Amniotic stem cell (primary cell): ENCODE measurements at places on chromosomes 11 and 22.

DNA sequence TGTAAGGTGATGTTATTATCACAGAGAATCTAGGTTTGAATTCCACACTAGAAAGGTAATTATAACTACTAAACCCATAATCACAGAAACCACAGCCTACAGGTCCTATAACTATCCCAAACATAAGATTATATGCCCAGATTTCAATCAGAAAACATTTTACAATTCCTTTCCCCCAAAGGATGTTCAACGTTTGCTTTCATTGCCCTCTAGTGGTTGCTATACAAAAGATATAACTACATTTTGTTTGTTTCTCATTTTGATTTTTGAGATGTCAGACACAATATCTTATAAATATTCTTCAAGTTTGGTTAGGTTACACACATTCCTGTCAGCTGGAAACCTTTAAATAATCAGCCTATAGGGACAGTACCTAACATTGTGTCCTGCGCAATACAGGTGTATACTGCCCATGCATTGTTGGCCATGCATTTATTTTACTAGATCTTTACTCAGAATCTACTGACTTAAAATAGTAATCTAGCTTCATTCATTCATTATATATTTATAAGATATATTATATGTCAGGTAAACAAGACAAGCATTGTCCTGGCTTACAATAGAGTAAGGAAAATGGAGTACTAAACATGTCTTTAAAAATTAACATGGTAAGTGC lies 530.5 kb upstream of the CCDC90B start:
- DNase-seq: peak; percentile 23

GRCh38 chr11:130801333-130802122 lies 114.8 kb downstream of the SNX19 start:
- no peak for DNase-seq

DNA sequence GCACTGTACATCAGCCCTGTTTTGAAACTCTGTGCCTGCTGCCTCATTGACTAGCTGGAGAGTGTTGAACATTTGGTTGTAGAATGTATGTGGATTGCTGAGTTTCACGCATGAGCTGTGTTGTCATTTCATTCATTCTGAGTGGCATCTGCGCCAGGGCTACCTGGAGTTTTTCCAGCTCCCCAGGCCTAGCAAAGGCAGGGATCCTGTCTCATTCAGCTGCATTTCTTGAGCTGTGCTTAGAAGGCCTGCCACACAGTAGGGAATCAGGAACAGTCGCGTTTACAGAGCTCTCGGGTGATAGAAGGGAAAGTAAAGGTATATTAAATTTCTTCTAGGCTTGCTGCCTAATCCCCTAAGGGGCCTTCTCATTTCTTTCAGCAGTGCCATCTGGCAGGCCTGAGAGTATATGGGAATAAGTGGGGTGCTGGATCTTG lies 44.3 kb downstream of the PTPRJ start:
- no peak for DNase-seq

GRCh38 chr11:11569936-11570491 lies 51.8 kb downstream of the GALNT18 start:
- no peak for DNase-seq

DNA sequence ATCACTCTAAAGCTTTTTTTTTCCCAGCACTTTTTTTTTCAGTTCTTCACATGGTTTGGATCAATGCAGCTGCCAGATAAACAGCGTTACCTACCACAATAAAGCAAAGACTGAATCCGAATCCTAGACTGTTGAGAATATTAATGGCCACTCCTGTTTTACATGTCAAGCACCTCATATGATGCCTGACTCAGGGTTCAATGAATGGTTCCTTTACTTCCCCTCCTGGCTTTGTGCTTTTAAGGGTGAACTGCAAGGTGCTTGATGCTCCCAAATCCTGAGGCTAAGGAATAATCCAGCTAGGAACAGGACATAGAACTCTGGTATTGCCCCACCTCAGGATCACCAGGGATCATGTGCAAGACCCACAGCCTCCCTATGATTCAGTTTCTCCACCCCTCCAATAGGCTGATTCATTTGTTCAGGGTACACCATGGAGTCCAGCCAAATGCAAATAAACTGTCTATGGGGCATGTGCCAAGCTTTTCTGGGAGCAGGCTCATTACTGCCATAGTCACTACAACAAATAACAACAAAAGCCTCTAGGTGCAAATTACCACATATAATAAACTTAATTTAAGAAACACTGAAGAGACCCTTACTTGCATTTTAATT lies 104.3 kb downstream of the GAB2 start:
- DNase-seq: no peak

DNA sequence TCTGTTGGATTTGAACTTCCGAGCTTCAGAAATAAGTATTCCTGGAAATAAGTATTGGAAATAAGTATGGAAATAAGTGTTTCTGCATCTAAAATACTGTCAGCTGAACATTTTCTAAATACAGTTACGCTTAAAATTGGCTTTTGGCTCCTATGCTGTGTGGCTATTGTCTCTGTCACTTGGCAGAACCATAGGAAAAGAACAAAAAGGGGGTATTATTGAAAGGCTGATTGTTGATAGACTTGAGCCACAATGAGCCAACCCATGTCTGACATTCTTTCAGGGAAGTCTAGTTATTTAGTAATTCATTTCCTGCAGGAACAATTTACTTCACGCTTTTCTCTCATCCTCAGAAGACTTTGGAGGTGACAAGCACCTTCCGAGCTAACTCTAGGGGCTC lies 32.5 kb upstream of the LARGE1 start:
- no peak for DNase-seq

DNA sequence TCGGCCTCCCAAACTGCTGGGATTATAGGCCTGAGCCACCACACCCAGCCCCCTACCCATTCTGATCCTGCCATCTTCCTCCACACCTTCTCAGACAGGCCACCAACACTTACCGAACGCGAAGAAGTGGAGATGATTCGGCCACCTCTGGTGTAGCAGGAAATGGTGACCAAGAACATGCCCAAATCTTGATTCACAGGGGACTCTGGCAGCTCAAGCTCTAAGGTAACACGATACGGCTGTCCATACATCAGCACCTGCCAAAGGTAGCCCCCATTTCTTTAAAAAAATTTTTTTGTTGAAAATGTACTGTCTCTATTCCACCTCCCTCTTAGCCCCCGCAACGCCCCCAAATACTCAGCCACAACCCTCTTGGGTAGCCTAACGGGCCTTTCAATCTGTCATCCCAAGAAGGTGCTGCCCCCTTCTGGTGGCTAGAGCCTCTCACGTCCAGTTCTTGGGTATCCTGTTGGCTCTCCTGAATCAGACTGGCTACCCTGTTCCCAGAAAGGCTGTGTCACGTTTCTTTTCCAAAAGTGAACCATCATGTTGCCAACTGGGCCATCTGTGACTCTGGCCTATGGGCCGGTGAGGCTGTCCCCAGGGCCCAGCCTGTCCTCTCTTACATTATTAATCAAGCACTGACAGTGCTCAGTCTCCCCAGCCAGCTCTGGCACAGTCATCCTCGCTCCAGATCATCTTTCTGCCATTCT lies 5.3 kb upstream of the LRRN4CL start:
- DNase-seq: peak; percentile 42

DNA sequence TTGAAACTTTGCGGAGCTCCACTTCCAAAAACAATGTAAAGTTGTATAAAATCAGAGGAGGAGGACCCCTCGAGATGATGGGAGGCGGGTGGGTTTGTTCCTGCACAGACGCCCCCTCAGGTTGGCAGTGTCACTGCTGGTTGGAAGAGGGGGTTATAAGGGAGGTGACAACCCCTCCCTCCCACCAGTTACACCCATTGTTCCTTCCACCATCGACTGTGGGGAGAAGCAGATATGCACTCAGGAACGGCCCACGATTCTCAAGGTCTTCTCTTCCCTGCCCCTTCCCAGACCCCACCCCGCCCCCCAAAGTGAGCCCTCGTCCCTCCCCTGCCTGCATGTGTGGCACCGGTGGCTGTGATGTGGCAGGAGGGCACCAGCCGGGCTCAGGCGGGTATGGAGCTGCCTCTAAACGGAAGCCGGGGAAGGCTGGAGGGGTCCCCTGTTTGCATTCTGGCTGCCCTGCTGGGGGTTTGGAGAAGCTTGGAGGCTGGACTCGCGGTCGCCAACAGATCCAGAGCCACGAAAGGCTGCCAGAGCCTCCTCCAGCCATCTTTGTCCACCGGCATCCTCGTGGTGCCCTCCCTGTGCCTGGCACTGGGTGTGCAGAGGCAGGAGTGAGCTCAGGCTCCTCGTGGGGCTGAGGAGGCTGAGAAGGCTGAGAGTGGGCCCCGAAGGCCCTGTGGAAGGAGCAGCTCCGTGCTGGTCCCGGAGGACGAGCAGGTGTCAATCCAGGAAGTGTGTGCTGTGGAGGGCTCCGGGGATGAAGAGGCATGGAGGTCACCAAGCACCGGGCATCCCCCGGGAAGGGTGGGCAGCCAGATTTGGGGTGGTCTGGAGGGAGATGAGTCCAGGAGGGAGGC lies 778 bp downstream of the KDELR3 start:
- DNase-seq: no peak

DNA sequence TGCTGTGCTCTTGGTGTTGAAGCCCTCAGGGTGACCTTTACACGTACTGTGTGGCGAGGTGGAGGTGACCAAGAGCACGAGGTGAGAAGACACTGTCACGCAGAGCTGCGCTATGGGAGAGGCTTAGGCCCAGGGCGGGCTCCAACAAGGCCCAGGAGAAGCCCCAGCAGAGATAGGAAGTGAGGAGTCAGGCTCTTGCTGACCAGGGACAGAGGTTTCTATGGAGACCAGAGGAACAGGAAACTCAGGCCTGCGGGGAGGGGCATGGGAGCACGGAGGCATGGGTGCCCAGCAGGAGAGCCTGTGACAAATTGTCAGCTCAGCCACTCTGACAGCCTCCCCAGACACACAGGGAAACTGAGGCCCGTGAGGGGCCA lies 15.8 kb downstream of the DGKZ start:
- DNase-seq: no peak

DNA sequence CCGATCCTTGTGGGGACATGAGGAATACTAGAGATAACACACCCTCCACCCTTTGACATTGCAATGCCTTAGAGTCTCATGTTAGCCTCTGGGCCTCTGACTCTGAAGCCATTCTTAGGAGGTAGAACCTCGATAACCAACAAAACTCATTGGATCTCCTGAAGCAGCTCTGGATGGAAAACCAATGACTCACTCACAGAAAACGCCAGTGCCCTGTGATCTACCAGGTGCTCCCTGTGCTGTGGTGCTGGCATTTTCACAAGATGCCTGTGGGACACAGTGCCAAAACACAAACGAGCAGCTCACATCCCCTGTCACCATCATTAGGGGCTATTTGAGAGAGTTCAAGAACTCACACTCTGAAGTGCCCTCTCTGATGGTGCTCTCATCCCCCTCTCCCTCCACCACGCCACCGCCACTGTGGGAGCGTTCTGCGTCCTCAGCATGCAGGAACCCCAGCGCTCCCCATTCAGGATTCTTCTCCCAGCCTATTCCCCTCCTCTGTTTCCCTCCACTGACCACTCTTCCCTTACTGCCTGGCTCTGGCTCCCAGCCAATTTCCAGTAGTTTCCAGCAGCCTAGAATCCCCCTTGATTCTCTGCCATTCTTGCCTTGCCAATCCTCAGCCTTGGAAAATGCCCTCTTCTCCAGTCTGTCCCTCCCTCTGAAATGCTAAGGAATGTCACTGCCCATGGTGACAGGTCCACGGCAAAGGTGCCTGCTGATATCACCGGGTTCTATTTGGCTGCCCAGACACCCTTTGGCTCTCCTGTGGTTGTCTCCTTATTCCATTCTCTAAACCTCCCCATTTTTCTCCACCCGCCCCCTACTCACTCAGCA lies 4.7 kb upstream of the POLD4 start:
- no peak for DNase-seq

GRCh38 chr11:24411791-24412190 lies 85.1 kb upstream of the LUZP2 start:
- DNase-seq: no peak

DNA sequence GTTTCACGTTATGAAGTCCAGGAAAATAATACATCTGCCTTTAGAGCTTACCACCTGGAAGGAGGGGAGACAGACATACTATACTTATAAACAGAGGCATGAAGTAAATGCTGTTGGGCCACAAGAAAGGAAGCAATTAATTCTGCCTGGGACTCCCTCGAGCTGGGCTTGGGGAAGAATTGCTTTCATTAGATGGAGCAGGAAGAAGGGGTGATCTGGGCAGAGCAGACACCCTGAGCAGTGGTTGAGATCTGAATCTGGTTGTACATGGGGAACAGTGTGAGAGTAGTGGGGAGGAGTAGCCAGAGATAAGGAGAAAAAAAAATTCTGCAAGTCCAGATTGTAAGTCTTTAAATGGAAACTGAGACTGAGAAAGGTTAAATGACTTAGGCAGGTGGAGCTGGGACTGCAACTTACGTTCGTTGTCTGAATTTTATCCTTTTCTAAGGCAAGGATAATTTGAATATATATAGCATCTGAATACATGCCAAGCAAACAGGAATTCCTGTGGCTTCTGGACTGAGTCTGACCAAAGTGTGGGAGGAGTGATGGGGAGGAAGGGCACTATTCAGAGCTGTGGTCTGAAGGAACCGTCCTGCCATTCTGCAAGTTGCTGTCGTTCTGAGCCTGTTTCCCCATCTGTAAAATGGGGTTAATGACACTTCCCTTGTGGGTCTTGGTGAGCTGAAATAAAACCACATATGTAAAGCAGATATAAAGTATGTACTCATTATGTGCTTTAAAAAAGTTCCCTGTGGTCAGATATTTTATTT lies 7.9 kb downstream of the NCAM1 start:
- DNase-seq: no peak

DNA sequence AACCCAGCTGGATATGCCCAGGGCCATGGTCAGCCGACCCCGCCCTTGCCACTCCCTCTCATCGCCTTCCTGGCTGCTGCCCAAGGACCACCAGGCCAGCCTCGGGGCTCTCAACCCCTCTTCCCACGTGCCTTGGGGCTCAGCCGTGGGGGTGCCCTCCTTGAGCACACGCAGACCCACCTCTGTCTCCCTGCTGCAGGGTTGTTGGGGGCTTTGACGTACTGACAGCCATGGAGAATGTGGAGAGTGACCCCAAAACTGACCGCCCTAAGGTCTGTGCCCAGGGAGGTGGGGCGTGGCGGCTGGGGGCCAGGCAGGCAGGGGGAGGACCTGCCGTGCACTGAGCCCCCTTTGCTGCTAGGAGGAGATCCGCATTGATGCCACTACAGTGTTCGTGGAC lies 28.6 kb downstream of the PPIL2 start:
- no peak for DNase-seq

DNA sequence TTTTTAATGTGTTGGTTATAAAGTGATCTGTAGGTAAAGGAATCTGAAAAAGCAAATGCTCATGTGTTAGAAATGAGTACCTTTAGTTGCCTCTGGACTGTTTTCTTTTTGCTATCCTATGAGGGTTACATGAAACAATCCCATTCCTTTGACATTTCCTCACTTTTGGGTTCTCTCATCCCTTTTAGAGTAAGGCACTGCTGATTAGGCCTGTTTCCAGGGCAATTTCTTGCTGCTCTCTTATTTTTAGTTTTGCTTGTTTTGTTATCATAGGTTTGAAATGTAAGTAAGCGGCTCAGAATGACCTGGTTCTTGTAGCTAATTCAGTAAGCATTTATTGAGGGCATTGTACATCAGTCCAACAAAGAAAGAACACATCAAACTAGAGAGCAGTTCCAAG lies 138.9 kb downstream of the DDX10 start:
- no peak for DNase-seq

GRCh38 chr11:111977146-111978027 lies 40.2 kb downstream of the DIXDC1 start:
- no peak for DNase-seq

GRCh38 chr11:24697522-24698111 lies 200.8 kb downstream of the LUZP2 start:
- peak; percentile 39 for DNase-seq
